ENCODE measurements at places on chromosomes 3 and 15. TPM values are rescaled to one million over a fixed set of nuclear protein-coding genes. Genes with fewer than 3 reads are reported as not detected.

- DNase-seq, result no peak
Measured at GRCh38 chr15:59562448-59563186, 49.0 kb upstream of the GCNT3 start.

GRCh38 chr3:194308601-194309449, 42.3 kb downstream of the CPN2 start:
- DNase-seq, result no peak

Gene TMEM40
- total RNA-seq, result 0.65 TPM

GRCh38 chr3:18127859-18128681, 297.1 kb downstream of the SATB1 start:
- no peak for DNase-seq

- DNase-seq, result no peak
Measured at GRCh38 chr15:100941536-100941935, 22.4 kb downstream of the LRRK1 start.

GRCh38 chr15:68986322-68986721, 28.2 kb upstream of the NOX5 start:
- DNase-seq, result no peak

Gene ACKR2
- 17.6 TPM for total RNA-seq

Gene MESP2
- 0.15 TPM for total RNA-seq

Gene RYR3
- total RNA-seq, result not detected

GRCh38 chr3:101810022-101810418, 31.0 kb downstream of the NXPE3 start:
- DNase-seq, result no peak

- no peak for DNase-seq
Measured at GRCh38 chr3:62065985-62066693, 307.2 kb downstream of the FEZF2 start.

DNA sequence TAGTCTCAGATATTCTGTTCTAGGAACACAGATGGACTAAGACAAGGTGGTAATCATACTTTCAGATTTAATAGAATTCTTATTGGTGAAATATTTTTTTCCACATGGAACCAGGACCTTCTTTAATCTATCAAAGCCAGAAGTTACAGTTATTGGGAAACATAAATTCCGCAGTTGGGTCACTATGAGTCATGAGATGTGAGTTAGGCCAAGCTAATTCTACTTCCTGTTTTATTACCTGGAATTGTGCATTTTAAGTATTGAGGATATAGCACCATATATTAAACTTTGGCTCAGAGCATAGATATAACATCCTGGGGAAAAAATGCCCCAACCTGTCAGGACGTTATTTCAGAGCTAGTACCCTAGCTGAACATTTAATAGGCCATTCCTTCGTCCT, 96.4 kb upstream of the P3H2 start:
- no peak for DNase-seq

Gene FYTTD1
- 17.1 TPM for total RNA-seq

DNA sequence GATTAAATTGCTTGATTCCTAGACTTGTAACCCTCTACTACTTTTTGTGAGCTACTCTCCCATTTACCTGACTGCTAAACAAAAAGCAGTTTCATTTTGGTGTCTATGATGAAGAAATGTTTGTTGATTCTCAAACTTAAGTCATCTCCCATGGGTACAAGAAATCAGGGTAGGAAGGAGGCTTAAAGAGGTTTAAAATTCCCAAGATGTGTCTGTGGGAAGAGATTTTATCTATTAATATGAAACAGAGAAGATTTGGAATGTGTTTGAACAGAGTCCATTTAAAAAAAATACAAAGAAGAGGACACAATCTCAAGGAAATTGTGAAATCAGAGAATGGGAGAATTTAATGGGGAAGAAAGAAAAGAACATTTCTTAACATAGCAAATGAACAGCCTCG, 14.8 kb downstream of the P3H2 start:
- DNase-seq, result no peak

GRCh38 chr3:149152420-149152819, 23.0 kb downstream of the HPS3 start:
- DNase-seq, result no peak

DNA sequence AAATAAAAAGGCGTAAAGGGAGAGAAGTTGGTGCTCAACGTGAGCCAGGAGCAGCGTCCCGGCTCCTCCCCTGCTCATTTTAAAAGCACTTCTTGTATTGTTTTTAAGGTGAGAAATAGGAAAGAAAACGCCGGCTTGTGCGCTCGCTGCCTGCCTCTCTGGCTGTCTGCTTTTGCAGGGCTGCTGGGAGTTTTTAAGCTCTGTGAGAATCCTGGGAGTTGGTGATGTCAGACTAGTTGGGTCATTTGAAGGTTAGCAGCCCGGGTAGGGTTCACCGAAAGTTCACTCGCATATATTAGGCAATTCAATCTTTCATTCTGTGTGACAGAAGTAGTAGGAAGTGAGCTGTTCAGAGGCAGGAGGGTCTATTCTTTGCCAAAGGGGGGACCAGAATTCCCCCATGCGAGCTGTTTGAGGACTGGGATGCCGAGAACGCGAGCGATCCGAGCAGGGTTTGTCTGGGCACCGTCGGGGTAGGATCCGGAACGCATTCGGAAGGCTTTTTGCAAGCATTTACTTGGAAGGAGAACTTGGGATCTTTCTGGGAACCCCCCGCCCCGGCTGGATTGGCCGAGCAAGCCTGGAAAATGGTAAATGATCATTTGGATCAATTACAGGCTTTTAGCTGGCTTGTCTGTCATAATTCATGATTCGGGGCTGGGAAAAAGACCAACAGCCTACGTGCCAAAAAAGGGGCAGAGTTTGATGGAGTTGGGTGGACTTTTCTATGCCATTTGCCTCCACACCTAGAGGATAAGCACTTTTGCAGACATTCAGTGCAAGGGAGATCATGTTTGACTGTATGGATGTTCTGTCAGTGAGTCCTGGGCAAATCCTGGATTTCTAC, at the start of gene RARB:
Gene RARB (plus strand): TSS at position 322 of the 847 bp plus-strand sequence. CDS start 469 bp downstream, at position 791.
- peak; percentile 86 for DNase-seq

- no peak for DNase-seq
Measured at GRCh38 chr3:149115114-149115513, 14.3 kb upstream of the HPS3 start.

DNA sequence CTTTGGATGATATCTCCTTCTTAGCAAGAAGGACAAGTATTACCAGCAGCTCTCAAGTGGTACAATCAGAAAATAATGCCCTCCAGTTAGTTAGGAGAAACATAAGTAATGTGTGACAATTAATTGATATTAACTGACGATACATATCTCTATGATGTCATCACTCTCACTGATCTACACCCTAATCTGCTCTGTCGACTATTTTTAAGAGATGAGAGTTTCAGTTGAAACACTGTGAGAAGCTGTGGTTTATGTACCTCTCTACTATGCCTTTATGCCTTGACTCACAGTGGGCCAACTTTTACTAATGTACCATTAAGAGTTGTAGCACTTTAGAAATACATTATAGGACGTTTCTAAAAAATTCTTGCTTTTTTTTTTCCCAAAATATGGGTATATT, 8.6 kb downstream of the CEP152 start:
- no peak for DNase-seq

DNA sequence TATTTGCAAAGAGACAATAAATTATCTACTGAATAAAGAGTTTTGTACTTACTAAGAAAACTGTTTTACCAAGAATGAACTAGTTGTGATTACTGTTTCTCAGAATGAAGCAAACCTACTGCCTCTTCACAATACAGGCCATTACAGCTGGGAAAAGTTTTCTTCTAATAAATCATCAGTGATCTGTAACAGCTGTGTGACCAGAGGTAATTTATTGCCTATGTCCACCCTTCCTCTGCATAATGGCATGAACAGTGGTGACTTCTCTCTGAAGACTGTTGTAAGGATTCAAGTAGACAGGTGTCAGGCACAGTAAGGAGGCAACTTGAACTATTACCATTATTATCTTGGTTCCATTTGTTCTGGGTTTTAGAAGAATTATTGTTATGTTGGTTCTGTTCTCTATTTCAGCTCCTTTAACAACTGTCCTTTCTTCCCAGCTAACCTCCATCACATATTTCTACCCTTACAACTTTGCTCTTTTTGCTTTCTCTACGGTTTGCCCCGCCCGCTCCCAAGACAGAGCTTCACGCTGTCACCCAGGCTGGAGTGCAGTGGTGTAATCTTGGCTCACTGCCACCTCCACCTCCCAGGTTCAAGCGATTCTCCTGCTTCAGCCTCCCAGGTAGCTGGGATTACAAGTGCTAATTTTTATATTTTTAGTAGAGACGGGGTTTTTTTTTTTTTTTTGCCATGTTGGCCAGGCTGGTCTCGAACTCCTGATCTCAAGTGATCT, 51.5 kb downstream of the PRKAR2A start:
- DNase-seq, result no peak

- no peak for DNase-seq
Measured at GRCh38 chr3:161070252-161070930, 34.8 kb downstream of the B3GALNT1 start.
